ENCODE measurements at places on chromosomes 13 and 19.

- no peak for DNase-seq
Measured at GRCh38 chr13:97986835-97987234, 33.4 kb downstream of the IPO5 start.

- DNase-seq: no peak
Measured at GRCh38 chr13:93769101-93769500, 542.5 kb downstream of the GPC6 start.

DNA sequence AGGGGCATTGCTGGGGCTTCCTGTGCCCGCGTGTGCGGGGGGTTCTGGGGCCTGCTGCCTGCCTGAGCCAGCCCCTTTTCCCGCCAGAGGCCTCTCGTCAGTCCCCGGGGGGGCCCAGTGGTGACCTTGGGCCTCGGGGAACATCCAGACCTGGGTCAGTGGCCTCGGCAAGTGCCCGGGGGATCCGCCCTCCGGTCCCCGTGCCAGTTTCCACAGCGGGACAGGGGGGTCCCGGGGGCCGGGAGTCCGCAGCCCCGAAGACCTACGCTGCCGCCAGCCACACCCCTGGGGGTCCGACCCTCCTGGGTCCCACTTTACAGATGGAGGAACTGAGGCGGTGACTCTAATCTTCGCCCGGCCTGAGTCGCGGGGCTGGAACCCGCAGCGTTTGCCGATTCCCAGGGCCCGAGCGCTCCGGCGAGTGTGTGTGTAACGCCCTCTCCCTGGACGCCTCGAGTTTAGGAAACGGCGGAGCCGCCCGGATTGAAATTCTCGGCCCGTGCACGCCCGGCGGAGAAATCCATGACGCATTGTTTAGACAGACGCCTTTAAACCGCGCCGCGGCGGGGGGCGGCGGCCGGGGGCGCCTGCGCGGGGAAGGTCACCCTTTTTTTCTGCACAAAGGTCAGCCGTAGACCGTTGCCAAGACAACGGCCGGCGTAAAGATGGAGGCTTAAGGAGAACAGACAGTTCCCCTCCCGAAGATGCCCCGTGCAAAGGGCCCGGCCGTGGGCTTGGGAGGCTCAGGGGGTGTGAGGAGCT lies 39.3 kb downstream of the EFNA2 start:
- DNase-seq: no peak

GRCh38 chr19:40360708-40361241 lies 12.3 kb downstream of the PLD3 start:
- no peak for DNase-seq

GRCh38 chr19:19591133-19591825 lies 27.2 kb downstream of the PBX4 start:
- DNase-seq: no peak

DNA sequence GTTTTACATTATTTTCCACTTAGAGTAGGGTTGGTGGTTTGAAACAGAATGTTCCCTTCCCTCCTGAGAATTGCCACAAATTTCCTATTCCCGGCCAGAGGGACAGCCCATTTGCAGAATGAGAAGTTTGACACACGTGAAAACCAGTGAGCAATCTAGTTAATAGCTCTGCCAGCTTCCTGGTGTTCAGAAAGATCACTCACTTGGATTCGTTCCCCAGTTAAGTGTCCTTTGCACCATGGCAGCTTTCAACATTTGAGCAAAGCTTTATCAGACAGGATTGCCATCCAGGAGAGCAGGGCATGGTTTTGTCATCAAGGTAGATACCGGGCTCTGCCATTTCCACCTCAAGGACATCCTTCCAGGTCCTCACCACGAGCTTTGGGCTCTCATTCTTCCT lies 28.2 kb downstream of the RASL11A start:
- DNase-seq: no peak

GRCh38 chr13:34046457-34046856 lies 228.5 kb downstream of the RFC3 start:
- DNase-seq: no peak

DNA sequence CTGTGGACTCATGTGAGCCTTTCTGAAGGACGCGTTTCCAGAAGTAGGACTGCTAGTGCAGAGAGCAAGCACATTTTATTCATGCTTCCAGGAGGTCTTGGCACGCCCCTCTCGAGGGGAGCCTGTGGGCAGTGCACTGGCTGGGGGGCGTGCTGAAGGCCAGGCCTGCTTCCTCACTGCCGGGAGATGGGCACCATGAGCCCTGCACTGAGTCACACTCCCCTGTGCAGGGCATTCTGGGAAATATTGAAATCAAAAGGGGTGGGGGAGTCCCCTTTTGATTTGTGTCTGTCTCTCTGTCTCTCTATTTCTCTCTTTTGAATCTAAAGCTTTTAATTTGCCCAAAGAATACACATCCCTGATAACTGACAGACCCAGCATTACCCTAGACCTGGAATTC lies 34.0 kb downstream of the DPF1 start:
- no peak for DNase-seq

GRCh38 chr13:91303031-91303430 lies 44.5 kb upstream of the MIR17HG start:
- no peak for DNase-seq

DNA sequence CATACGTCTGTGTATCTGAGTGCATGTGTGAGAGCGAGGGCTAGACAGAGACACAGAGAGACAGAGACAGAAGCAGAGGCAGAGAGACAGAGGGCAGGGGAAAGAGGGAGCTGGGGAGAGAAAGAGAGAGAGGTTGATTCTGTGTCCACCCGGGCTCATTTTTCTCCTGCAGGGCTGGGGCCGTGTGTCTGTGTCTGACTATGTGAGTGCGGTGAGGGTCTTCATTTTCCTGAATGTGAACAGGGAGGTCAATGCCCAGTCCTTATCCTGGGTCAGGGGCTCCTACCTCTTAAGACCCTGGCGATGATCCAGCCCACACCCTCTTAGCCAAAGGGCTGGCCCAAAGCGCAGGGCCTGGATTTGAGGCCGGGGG lies 17.7 kb downstream of the LRRC4B start:
- DNase-seq: no peak

- no peak for DNase-seq
Measured at GRCh38 chr19:35845215-35846037, 6.9 kb downstream of the NPHS1 start.

- no peak for DNase-seq
Measured at GRCh38 chr13:26721251-26722121, 39.1 kb downstream of the GPR12 start.

DNA sequence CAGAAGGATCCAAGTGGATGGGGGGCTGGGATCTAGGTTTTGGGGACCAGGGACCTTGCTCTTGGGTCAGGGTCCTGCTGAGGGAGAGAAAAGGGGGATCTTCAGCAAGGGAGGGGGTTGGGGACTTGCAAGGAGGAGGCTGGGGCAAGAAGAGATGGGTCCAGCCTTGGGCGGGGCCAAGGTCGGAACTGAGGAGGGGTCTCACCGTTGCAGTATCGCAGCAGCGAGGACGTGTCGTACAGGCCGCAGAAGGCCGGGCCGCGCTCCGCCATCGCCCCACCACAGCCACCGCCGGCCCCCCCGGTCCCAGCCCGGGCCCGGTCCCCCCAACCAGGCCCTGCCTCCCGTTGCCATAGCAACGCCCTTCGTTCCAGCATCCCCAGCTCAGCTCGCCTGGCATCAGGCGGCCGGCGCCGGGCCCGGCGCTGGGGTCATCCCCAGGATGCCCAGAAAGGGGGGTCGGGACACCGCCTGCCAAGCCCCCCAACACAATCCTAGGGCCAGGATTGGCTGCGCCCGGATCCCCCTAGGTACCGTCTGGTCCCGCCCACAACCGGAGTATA lies 6.0 kb upstream of the EML2 start:
- DNase-seq: no peak

DNA sequence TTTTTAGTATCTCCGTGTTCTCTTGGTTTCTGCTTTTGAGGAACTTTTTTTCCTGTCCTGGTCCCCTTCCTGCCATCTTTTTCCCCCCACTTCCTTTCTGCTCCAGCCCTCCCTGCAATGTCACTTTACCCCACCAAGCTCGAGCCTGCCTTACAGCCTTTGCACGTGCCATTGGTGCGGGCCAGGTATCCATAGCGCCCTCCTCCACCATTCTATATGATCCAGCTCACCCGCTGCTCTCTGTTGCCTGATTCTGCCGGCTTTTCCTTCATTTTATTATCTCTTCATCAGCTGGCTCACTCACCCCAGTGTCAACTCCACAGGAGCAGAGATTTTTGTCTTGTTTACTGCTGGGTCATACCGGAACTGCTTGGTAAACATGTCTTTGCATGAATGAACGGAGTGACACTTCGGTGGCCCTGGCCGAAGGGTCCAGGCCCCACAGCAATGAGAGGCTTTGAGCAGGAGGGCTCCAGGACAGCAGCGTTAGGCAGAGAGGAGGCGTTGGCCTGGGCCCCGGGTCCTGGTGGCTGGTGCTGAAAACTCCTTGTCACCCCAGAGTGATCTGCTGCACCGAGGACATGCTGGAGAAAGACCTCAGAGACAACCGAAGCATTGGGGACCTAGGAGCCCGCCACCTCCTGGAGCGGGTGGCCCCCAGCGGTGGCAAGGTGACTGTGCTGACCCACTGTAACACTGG lies 1.2 kb downstream of the MRI1 start:
- DNase-seq: no peak

- DNase-seq: no peak
Measured at GRCh38 chr13:88281841-88282240, 610.7 kb downstream of the SLITRK5 start.

DNA sequence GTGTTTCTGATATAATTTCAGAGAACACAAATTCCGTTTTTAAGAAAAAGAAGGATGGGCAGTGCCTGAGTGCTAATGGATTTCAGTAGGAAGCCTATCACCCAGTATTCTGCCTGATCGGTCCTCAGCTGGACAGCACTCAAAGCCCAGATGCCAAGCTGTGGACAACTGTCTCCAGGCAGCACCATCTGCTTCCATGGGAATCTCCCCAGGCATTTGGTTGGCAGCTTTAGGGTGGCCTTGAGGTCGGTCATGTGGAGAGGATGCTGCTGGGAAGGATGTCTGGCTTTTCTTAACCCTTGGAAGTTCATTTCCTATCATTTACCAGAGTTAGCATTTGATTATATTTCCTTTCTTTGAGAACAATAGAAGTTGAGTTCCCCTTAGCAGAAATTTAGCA lies 311.7 kb downstream of the TBC1D4 start:
- DNase-seq: no peak

DNA sequence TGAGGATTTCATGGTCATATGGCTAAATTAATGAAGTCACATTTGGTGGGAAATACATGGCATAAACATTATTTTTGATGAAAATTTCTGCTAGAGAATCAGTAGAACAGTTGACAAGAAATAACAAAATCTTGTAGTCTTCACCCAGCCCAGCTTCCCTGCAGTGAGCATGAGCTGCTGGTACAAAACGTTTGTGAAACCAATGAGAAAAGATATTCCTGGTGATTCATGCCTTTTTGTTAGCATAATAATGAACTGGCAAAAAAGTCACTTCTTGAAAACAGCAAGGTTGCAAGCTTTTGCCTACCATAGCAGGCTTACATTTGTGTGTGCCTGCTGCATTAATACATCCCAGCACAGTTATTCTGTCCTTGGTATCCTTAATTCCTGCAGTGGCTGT lies 475.9 kb upstream of the HTR2A start:
- no peak for DNase-seq

GRCh38 chr13:103540382-103540765 lies 474.2 kb upstream of the SLC10A2 start:
- DNase-seq: no peak

DNA sequence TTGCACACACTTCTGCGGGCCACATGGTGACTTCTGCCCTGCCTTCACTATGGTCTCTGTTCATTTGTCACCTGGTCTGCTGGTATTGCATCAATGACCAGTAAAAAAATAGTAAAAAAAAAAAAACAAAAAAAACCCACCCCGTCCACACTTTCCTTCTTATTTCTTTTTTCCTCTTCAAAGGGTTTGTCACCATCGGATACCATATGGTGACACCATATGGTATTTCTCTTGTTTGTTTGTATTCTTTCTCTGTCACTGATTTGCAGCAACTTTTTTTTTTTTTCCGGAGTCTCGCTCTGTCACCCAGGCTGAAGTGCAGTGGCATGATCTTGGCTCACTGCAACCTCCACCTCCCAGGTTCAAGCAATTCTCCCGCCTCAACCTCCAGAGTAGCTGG lies 26.2 kb upstream of the OR7C2 start:
- no peak for DNase-seq
